Fibroblast of lung (primary cell): ENCODE measurements at places on chromosomes 3 and 15.

DNA sequence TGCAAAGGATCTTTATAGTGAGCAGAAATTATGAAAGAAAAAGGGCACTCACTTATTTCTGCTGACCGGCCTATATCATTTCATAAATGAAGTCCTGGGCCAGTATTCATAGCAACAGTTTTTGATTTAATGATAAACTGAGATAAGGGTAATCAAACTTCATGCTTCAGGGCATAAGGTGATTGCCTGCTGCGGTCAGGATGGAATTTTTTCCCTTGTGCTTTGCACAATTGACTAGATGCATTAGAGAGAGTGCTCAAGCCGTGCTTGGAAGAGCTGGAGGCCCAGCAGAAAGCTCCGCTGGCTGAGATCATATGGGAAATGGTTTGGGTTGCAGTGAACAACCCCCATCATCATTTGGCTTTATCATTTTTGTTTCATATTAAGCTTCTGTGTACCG, 10.4 kb downstream of the SEMA6D start:
- DNase-seq = peak; percentile 6

- DNase-seq = peak; percentile 85
These were observed 37.8 kb downstream of the LMCD1 start for GRCh38 chr3:8539419-8539818.

- no peak for DNase-seq
These were observed 772 bp downstream of the FAM81A start for GRCh38 chr15:59438625-59439290.

DNA sequence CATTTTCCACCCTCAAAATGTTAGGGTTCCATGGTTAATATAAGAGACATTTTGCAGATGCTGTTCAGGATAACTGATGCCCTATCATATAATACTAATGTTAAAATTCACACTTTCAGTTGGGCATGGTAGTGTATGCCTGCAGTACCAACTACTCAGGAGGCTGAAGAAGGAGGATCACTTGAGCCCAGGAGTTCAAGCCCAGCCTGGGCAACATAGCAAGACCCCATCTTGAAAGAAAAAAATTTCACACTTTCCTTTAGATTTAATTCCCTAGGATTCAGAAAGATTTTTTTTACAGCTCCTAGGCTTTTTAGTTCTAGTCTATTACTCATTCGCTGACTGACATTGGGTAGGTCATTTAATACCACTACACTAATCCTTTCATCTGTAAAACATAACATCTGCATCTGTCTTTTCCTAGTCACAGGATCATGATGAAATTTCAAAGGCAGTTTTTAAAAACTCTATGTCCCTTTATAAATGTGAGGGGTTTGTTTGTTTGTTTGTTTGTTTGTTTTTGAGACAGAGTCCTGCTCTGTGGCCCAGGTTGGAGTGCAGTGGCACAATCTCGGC, 103.7 kb downstream of the MYO5A start:
- no peak for DNase-seq
